ENCODE measurements at places on chromosomes 4 and X.

GRCh38 chr4:94400191-94400590 lies 51.6 kb upstream of the PDLIM5 start:
- peaks cover 8% of the 10 kb centered on the region for H3K4me1 ChIP-seq
- peak overlapping the region; percentile 1 for H3K27ac ChIP-seq
- no peaks in the 10 kb centered on the region for H3K27me3 ChIP-seq
- H3K4me3 ChIP-seq = no peak overlapping the region
- H3K36me3 ChIP-seq = no peaks in the 10 kb centered on the region

- no peaks in the 10 kb centered on the region for H3K36me3 ChIP-seq
- H3K4me3 ChIP-seq = no peak overlapping the region
- DNase-seq = no peak
- H3K4me1 ChIP-seq = no peaks in the 10 kb centered on the region
- peaks cover 24% of the 10 kb centered on the region for H3K27me3 ChIP-seq
Measured at GRCh38 chr4:127604949-127605709, 27.6 kb upstream of the INTU start.

DNA sequence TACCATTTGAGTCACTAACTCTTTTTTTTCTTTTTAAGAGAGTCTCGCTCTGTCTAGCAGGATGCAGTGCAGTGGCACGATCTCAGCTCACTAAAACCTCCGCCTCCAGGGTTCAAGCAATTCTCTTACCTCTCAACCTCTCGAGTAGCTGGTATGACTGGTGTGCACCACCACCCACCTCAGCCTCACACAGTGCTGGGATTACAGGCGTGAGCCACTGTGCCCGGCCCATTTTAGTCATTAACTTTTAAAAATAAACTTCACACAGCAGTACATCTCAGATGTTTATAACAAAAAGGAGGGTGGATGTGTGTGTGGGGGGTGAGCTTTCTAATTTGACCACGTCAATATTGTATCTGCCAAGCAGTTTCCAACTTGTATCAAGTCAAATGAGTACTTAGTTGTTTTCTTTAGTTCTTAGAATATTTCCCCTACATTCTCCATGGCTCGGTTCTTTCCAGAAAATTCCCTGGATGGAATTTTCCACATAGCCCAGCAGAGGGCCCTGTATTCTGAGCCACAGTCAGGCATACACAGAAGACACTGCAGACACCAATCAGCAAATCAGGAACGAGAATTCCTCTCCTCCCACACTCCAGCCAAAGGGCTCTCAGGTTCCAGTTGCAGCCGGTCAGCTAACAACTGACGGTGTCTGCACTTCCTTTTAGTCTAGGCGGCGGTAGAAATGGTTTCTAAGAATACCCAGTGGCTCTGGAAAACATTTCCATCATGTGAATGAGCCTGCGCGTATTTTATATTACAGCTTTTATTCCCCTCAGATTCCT lies 20.1 kb upstream of the ARAF start:
- peak overlapping the region; percentile 85 for H3K27ac ChIP-seq
- H3K36me3 ChIP-seq = no peaks in the 10 kb centered on the region
- peak; percentile 85 for DNase-seq
- H3K4me3 ChIP-seq = no peak overlapping the region

DNA sequence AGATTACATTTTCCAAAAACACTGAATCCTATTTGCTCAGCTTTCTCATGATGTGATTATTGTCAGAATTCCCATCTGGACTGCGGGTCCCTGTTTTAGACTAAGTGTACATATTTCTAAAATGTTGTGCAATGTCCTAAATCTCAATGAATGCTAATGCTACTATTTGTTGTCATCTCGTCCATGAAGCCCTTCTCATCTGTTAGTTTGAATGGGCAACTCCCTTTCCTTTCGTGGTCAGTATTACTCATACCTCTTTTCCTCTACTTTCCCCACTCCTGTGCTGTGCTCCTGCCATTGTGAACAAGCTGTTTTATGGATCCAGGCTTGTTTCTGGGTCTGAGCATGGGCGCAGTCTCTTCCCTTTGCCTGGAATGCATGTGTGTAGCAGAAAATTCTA lies 91.0 kb downstream of the MID1 start:
- H3K4me1 ChIP-seq = no peaks in the 10 kb centered on the region
- no peak overlapping the region for H3K27ac ChIP-seq
- no peak for DNase-seq

GRCh38 chr4:78650106-78651024 lies 98.8 kb downstream of the ANXA3 start:
- H3K4me3 ChIP-seq = no peak overlapping the region
- H3K27me3 ChIP-seq = no peaks in the 10 kb centered on the region
- no peak overlapping the region for H3K27ac ChIP-seq
- H3K4me1 ChIP-seq = peaks cover 80% of the 10 kb centered on the region

DNA sequence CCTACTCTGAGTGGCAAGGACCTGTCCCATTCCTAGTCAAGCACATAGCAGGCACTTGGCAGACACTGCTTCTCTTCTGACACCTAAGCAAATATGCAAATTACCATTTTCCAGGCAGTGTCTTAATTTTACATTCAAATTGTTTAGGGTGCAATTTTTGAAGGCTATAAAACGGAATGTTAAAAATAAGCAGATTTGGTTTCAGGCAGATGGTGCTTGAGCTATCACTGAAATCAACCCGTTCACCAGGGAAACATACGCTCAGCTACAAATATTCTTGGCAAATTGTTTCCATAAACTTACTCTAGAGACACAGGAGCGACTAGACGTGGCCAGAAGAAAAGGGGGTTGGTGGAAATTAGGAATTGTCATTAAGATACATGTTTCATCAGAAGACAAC lies 45.7 kb downstream of the BEND2 start:
- H3K4me1 ChIP-seq = no peaks in the 10 kb centered on the region
- no peak overlapping the region for H3K4me3 ChIP-seq
- H3K36me3 ChIP-seq = no peaks in the 10 kb centered on the region
- no peak overlapping the region for H3K27ac ChIP-seq
- DNase-seq = no peak
- H3K27me3 ChIP-seq = no peaks in the 10 kb centered on the region

- H3K27me3 ChIP-seq = no peaks in the 10 kb centered on the region
- H3K4me3 ChIP-seq = no peak overlapping the region
- DNase-seq = no peak
- H3K27ac ChIP-seq = no peak overlapping the region
Measured at GRCh38 chr4:154044742-154045485, 256.0 kb upstream of the SFRP2 start.

DNA sequence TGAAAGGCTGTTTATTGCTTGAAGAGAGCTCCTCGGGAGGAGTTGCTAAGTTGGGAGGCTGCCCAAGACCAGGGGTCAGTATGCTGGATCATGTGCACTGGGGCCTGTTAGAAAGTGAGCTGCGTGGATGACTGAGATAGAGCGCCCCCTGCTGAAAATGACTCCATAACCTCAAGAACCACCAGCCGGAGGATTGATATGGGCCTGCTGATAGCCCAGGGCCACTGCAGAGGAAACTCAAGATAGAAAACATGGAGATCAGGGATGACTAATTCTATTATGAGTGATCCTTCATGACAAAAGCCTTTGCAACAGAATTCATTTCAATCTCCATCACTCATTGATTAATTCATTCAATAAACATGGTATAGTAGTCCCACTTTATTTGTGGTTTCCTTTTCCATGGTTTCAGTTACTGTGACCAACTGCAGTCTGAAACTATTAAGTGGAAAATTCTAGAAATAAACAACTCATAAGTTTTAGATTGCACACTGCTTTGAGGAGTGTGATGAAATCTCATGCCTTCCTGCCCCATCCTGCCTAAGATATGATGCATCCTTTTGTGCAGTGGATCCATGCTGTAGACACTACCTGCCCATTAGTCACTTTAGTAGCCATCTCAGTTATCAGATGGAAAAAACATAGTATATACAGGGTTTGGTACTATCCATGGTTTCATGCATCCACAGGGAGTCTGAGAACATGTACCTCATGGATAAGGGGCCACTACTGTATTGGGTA lies 126.7 kb upstream of the MBNL3 start:
- H3K27ac ChIP-seq = no peak overlapping the region
- no peak for DNase-seq
- H3K4me3 ChIP-seq = no peak overlapping the region
- H3K36me3 ChIP-seq = no peaks in the 10 kb centered on the region

- no peak overlapping the region for H3K27ac ChIP-seq
- H3K36me3 ChIP-seq = peaks cover 2% of the 10 kb centered on the region
- no peaks in the 10 kb centered on the region for H3K27me3 ChIP-seq
- peak; percentile 17 for DNase-seq
- no peaks in the 10 kb centered on the region for H3K4me1 ChIP-seq
Measured at GRCh38 chrX:129831091-129831885, 12.4 kb downstream of the ZDHHC9 start.

- peaks cover 8% of the 10 kb centered on the region for H3K4me1 ChIP-seq
- no peaks in the 10 kb centered on the region for H3K27me3 ChIP-seq
- H3K4me3 ChIP-seq = no peak overlapping the region
Measured at GRCh38 chr4:47567511-47567910, 82.4 kb downstream of the ATP10D start.

DNA sequence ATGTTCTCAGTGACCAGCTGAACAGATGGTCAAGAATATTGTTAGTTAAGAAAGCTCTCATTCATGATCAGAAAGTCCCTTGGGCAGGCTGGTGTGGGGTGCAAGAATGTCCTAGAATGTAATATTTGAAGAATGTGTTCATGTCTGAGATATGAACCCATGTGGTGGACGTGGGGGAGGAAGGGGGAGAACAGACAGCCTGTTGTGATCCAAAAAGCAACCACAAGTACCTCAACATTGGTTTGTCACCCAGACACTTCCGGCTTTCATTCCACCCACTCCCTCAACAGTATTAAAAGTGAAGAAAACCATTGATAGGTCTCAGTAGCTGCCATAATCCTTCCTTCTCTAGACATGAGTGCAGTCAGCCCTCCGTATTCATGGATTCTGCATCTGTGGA lies 82.2 kb downstream of the MAML3 start:
- no peaks in the 10 kb centered on the region for H3K36me3 ChIP-seq
- H3K4me3 ChIP-seq = no peak overlapping the region
- no peak for DNase-seq
- H3K27me3 ChIP-seq = no peaks in the 10 kb centered on the region

DNA sequence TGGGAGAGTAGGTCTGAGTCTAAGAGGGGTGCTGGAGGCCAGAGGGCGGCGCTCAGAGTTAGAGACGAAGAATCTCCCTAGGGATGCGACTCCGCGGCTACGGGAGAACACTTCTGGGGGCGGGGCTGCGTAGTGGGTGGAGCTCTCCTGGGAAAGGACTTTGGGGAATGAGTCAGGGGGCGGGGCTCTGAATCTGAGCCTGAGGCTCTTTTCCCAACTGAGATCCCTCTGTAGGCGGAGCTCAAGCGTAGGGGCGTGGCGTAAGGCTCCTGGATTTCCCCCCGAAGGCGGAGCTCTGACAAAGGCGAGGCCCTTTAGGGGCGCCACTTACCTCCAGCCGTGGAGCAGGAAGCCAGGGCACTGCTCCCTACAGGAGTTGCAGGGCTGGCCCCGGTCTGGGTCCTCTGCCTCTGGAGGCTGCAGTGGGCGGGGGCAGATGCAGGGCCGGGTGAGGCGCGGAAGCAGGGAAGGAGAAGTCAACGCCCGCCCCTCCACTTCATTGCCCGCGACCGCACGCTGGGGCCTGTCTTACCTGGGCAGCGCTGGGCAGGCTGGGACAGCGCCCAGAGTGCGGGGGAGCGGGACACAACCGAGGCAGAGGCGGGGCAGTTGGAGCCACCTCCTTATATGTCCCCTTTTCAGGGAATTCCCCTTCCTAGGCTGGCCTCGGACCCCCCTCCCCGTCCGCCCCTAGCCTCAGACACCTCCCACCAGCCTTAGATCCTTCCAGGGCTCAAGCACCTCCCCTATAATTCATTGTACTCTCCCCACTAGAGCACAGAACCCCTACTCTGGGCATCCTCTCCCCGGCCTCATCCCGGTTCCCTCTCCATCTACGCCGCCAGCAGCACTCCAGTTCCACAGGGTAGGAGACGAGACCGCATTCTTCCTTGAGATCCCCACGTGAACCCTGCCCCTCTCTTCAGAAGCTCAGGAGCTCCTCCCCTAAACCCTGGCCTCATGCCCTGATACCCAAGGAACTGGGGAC lies 1.6 kb downstream of the PRICKLE3 start:
- H3K27me3 ChIP-seq = no peaks in the 10 kb centered on the region
- peak overlapping the region; percentile 40 for H3K4me3 ChIP-seq
- H3K27ac ChIP-seq = peak overlapping the region; percentile 41
- DNase-seq = peak; percentile 90
- peaks cover 11% of the 10 kb centered on the region for H3K4me1 ChIP-seq
- H3K36me3 ChIP-seq = no peaks in the 10 kb centered on the region

DNA sequence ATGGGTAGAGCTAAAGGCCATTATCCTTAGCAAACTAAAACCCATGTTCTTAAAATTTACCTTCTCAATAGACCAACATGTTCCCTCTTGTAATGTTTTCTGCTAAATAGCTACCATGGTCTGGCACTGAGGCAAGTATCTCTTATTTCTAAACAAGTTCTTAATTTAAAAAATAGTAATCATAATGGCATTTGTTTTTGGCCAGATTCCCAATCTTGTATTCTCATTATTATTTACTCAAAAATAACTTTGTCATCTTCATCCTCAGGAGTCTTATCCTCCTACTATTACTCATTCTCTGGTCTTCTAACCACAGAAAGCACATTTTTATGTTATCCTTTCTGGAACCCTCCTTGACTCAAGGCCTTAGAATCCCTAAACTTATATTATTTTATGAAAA lies 931.2 kb downstream of the CCSER1 start:
- no peaks in the 10 kb centered on the region for H3K4me1 ChIP-seq
- DNase-seq = no peak
- H3K27ac ChIP-seq = no peak overlapping the region
- H3K4me3 ChIP-seq = no peak overlapping the region
- H3K27me3 ChIP-seq = no peaks in the 10 kb centered on the region

DNA sequence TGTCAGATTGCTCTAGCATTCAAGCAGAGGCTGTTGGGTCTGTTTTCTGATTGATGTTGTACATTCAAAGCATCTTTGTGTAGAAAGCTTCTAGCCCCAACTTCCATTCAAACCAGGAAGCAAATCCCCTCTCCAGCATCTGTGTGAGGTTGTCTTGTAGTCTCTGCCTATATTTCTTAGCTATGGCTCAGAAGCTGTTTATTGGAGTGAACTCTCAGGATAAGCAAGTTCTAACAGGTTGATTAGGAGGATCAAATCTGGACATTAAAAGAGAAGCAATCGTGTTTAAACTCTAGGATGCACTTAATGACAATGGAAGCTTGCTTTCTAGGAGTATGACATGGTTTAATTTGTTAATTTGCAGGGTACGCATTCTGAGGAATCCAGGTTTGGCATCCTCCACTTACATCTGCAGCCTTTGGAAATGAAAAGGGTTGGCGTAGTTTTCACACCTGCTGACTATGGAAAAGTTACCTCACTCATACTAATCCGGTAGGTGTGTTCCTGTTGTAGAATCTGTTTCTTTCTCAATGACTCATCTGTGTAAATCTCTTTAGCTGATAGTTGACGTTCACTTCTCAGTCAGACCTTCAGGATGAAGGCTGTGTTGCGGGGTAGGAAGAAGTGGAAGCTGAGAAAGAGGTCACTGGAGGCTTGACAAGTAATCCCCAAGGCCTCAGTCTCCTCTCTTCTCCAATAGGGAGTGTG lies 88.0 kb upstream of the TLR2 start:
- no peak overlapping the region for H3K4me3 ChIP-seq
- no peak overlapping the region for H3K27ac ChIP-seq
- no peaks in the 10 kb centered on the region for H3K27me3 ChIP-seq
- H3K36me3 ChIP-seq = peaks cover 98% of the 10 kb centered on the region
